ENCODE measurements at places on chromosomes 7 and 10.

DNA sequence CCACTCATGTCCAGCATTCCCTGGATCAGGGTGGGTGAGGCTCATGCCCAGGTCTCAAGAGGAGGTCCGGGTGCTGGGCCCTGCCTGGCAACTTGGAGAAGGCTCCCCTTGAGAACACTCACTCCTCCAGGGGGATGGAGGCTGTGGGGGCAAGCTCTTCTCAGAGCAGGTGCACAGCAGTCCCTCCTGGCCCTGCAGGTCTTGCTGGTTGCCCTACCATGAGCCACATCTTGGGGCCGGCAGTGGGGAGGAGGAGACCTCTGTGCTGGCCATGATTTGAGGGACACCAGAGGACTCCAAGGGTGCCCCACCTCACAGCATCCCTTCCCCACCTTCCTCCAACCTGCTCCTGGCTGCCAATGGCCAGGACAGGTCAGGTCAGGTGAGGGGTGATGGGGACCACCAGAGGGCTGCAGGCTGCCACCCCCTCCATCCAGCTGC is 87.4 kb upstream of the RET start:
- no peak for DNase-seq

DNA sequence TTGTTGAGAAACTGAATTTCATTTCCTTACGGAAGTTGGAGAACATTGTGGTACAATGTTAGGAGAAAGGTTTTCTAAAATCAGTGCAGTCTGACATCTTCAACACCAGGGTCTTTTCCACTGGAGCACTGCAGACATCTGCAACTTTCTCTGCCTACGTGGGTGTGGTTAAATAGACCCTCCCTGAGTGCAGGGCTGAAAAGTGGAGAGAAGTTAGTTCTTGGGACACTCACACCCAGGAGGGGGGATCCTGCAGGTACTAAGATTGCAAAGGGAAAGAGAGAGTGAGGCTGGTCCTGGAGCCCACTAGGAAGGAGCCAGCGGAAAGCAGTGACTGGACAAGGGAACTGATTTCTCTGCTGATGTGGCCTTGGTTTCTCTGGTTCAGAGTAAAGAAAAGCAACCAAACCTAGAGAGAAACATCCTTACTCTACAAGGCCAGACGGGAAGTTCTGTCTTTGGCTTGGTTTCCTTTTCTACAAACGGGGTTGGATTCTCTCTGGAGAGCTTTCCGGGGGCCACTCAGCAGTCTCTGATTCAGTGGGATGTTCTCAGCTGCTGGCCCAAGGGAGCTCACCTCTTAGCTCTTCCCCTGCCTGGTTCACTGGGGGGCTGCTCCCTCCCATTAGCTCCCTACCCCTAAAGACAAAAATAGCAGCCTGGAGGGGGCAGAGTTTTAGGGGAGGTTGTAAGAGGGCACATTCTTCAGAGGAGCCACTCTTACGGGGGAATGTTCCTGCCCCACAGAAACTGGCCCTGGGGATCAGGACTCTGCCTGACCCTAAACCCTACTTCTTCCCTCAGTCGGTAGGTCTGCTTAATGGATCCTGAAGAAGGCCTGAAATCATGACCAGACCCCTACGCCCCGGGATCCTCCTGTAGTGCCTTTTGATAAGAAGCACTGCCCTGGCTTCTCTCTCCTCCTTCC is 2.7 kb downstream of the UPP1 start:
- no peak for DNase-seq

DNA sequence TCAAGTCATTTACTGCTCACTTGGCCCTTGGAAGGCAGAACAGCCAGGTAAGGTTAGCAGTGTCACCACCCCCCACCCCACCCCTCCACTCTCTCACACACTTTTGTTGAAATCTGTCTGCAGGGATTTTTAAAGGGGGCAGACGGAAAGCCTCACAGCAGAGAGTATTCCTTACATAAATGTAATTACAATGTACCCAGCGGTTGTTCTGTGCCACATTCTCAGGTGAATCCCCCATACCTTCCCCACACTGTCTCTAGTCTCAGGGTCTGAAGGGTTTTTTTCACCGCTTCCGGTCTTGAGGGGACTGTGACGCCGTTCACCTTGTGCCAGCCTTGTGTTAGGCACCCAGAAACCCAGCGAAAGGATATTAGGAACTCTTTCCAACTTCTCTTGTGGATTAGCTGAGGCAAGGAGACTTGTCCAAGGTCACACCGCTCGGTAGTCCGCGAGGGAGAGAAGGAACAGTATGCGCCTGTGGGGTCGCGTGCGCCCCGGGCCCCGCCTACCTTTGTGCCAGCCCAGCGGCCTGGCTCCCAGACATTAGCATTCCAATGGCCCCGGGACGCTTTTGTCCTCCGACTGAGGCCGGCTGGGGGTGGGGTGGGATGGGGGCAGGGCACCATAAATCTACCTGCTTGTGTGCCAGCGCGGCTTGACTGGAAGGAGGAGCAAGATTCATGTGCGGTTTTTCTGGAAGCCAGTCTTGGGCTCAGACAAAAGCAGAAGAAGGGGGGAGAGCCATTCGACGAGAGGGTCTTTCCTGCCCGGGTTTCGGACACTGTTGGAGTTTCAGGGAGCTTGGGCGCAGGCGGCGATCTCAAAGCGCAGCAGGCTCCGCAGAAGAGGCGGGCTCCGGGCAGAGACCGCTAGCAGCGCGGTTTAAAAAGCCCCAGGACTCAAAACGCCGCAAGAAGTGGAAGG is 4.5 kb downstream of the NEUROG3 start:
- no peak for DNase-seq

GRCh38 chr7:2517678-2518507 is 1.7 kb upstream of the LFNG start:
- DNase-seq, result no peak

- no peak for DNase-seq
Measured at GRCh38 chr10:71255808-71256660, 43.7 kb downstream of the UNC5B start.

GRCh38 chr7:149873970-149874643 is 338 bp downstream of the ATP6V0E2 start:
- DNase-seq, result peak; percentile 24

DNA sequence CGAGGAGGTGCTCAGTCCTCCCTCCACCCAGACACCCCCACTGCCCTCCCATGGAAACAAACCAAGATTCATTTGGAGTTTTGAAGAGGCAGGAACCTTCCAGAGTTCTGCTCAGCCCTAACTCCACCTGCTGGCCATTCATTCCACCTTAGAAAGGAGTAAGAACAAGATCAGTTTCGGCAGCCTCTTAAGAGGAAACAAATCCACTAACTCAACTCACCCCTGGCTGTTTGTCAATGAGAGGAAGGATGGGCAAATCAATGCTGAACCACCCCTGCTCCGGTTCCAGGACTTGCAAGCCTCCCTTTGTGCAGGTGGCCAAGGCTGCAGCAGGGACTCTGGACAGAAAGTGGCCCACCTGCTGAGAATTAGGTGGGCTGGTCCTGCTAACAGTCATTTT is 26.2 kb downstream of the CCDC3 start:
- no peak for DNase-seq

DNA sequence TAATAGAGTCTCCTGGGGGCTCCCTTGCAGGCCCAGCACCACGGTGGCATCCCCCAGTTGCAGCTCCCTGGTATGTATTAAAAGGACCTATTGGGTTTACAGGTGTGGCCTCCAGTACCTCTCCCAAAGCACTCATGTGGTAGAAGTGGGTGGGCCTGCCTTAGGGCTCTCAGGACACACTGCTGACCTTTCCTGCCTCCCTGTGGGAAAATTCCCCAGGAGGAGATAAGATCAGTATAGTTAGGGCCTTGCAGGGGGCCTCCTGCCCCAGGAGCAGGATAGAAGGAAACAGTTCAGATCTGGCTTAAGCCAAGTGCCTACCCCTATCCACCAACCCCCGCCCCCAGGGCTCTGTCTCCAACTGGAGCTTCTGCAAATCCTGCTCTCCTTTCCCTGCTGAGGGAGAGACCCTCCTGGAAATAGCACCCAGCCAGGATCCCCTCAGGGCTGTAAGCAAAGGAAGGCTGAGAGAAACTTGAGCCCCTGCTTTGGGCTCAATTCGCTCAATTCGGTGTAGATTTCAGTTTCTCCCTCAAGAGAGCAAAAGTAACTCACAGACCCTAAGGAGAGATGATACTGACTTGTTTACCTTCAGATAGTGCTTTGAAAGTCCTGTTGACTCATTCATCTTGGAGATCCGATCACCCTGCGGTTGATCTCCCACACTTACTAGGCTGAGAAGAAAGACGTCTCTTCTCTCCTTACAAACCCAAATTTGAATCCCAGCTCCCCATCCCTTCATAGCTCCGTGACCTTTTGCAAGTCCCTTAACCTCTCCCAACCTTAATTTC is 130.6 kb downstream of the WDR11 start:
- DNase-seq, result no peak

GRCh38 chr10:98664329-98665042 is 217.8 kb upstream of the HPS1 start:
- DNase-seq, result peak; percentile 52

GRCh38 chr10:48577158-48577557 is 27.7 kb downstream of the ARHGAP22 start:
- DNase-seq, result peak; percentile 1

DNA sequence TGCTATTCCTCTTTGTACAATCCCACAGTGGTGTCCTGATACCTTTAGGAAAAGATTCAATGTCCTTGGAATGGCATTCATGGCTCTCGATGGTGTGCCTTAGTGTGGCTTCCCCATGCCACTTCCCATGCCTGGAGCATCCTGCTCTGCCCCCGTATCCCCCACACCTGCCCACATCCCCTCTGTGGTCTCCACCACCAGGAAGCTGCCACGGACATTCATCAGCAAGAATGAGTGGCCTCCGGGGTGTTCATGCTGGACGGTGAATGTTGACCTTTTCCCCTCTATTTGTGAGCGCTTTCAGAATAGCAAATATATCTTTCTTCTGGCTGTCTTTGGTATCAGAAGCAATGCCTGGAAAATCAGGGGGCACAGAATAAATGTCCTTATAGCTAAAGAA is 262.0 kb upstream of the NRP1 start:
- no peak for DNase-seq

DNA sequence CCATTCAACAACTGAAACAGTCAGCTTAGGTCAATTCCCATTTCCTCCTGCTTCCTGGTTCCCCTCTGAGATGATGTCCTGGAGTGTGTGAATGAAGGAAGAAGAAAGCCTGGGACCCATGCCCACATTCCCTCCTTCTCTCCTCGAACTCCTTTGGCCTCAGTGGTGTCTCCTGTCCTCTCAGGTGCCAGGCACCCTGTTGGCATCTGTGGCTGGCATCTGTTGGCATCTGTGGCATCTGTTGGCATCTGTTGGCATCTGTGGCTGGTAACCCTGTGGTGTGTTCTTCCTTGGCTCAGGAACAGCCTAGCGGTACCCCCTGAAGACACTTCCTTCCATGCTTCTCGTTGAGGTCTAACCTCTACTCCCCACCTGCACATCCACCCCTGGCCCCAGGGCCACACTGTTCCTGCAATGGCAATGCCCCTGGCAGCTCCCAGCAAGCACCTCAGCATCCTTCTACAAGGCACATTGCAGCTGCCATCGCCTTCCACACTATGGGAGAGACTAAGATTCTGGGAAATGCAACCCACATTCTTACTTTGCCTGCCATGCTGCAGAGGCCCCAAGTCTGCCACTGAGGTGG is 114.4 kb upstream of the NEBL start:
- no peak for DNase-seq

DNA sequence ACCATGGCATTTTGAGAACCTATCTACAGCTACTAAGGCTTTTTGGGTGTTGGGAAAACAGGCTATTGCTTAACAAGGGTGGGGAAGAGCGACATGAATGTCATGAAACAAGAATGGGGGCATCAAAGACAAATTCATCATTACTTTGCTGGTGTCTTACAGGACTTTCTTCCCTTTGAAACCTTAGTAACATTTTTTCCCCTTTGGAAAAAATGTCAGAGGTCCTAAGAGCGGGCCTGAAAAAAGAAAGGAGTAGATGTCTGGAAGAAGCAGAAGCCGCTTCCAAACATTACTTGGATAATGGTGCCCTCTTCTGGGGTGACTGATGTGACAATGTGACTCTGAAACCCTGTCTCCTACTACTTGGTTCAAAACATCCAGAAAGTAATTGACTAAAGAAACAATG is 3.8 kb upstream of the DDX50 start:
- DNase-seq, result peak; percentile 45

DNA sequence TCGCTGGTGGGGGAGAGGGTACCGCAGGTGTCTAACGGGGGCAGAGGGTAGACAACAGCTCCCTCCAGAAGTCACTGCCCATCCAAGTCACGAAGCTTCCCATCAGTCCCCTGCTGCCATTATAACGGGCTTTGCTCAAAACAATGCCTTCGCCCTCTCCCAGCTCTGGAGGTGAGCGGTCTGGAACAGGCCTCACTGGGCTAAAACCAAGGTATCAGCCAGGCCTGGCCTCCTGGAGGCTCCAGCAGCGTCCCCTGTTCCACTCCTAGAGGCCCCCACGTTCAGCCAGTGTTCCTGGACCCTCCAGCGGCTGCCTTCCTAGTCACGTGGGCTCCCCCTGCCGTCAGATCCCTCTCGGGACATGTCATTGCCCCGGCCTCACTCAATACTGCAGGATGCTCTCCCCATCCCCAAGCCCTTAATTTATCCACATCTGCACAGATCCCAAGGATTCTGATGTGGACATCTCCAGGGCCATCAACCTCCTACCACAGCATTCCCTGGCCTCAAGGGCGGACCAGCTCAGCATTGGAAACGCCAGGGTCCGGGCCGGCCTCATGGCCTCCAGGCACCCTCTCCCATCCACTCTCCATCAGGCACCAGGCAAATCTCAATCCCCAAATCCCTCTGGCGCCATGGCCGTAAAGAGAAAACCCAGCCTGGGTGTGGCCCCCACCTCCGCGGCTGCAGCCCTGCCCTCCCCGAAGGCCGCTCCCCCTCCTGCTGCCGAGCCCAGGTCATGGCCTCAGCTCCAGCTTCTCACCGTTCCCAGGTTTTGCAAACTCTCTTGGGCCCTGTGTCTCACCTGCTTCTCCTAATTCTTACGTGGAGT is 104.1 kb upstream of the FAM20C start:
- no peak for DNase-seq

DNA sequence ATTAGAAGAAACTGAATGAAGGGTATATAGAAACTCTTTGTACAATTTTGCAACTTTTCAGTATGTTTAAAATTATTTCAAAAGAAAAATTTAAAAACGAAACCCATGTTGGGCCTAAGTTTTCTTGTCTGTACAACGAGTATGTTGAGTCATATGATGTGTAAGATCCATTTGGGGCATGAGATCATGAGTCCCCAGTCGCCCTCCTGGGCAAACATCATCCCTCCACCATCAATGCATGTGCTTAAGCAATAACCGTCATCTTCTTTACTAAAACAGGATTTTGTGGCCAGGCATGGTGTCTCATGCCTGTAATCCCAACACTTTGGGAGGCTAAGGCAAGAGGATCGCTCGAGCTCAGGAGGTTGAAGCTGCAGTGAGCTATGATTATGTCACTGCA is 54.2 kb upstream of the CDCA7L start:
- no peak for DNase-seq

- no peak for DNase-seq
Measured at GRCh38 chr10:97778452-97779302, 6.9 kb upstream of the SFRP5 start.
